ENCODE measurements at places on chromosomes 12 and 14.

DNA sequence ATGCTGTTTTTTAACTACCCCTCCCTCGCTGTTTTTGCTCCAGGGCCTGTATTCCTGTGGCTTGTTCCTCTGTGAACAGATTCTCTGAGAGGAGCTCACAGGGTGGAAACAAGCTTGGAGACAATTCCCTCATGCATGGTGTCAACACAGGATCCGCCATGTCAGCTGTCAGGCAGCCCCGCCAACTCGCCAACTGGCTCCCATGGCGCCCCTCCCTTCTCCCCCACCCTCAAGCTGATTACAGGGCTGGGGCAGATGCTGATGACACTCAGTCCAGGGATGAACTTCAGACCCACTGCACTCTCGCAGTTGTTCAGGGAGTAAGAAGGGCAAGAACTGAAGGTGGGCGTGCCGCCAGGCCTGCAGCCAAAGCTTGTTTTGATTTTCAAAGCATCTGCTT lies 229.9 kb downstream of the NTF3 start:
- DNase-seq, result peak; percentile 79

- no peak for DNase-seq
Observed at GRCh38 chr12:24555730-24556129, 393.2 kb downstream of the BCAT1 start.

- peak; percentile 100 for DNase-seq
Observed at GRCh38 chr14:22918804-22919600, at the start of gene RBM23. Gene RBM23 (minus strand): TSS chr14:22919149.

DNA sequence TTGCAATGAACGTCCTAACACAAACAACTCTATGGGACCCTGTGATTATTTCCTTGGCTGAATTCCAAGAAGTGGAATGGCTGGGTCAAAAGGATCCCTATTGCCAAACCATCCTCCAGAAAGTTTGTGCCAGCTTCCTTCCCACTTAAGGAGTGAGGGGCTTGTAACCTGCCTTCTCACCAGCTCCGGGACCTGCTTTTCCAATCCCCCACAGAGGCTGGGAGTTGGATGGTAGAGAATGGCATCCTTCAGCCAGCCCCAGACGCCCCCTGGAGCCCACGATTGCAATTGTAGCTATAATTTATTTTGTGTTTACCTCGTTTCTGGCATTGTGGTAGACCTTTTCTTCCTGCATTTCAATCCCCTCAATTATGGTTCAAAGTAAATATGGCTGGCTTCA lies 9.7 kb upstream of the ZDHHC22 start:
- peak; percentile 36 for DNase-seq

DNA sequence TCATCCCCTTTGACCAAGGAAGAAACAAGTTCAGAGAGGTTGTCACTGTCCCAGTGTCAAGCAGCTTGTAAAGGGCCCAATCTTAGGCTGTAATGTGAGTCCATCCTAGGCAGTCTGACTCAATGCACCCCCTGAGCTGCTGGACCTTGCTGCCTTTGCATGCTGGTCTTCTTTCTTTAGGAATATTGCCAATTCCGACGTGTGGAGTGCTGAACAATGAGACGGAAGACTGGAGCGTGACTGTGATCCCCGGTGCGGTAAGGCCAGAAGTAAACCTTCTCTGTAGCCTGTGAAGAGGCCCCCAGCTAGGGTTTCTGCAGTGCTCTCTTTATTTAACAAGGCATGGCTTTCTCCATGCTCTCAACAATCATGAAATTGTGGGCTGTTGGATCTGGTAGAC lies 963 bp downstream of the TCTN2 start:
- DNase-seq, result peak; percentile 19

DNA sequence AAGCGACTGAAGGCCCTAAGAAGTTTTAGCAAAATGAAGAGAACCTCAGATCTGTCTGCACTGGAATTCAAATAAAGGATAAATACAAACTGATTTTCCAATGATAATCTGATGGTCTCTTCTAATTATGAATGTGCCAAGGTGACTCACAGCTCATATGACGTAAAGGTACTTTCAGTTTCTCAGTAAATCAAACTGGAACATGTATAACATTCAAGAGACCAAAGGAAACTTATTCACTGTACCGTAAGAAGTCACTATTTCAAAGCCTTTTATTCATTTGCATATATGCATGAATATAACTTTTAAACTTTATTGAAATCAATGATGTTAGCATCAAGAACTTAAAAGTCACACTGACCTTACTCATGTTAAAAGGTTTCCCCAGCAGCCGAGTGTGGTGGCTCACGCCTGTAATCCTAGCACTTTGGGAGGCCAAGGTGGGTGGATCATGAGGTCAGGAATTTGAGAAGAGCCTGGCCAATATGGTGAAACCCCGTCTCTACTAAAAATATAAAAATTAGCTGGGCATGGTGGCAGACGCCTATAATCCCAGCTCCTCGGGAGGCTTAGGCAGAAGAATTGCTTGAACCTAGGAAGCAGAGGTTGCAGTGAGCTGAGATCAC lies 52.2 kb downstream of the ATXN2 start:
- DNase-seq, result no peak

DNA sequence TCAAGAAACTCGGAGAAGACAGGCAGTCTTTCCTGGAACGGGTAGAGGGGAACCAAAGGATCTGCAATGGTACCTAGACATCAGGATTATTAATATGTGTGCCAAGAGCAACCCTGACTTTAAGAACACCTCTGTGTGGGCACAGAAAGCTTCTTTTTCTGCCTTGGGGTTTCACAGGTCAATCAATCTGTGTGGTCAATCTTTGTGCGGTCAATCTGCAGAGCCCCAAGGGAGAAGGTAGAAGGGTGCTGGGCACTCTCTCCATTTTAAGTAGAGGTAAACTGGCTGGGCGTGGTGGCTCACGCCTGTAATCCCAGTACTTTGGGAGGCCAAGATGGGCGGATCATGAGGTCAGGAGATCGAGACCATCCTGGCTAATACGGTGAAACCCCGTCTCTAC lies 100.7 kb downstream of the ARF6 start:
- no peak for DNase-seq

DNA sequence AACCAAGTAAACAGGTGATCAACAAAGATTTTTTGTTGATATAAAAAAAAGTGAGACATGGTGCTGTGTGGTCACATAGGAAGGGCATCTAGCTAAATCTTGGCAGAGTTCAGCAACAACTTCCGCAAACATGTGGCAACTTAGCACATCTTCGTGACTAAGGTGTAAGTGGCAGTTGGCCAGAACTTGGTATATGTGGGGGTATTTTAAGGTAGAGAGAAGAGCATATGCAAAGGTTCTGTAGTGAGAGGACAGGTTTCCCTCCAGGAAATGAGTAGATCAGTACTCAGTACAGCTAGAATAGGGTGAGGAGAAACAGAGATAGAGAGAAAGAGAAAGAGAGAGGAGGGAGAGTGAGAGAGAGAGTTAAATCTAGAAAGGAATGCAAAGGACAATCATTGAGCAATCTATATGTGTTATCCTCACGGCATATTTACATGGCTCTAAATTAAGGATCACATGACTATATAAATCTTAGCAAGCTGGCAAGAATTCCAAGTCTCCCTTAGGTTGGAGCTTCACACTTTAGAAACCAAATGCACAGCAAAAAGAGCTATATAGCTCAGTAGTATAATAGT lies 227.7 kb upstream of the HMGA2 start:
- DNase-seq, result no peak

GRCh38 chr14:70707138-70708038 lies 65.7 kb downstream of the TTC9 start:
- DNase-seq, result peak; percentile 30
